ENCODE measurements at places on chromosomes 5 and 9.

GRCh38 chr9:134811079-134811672 is 69.4 kb upstream of the FCN2 start:
- no peak for DNase-seq

DNA sequence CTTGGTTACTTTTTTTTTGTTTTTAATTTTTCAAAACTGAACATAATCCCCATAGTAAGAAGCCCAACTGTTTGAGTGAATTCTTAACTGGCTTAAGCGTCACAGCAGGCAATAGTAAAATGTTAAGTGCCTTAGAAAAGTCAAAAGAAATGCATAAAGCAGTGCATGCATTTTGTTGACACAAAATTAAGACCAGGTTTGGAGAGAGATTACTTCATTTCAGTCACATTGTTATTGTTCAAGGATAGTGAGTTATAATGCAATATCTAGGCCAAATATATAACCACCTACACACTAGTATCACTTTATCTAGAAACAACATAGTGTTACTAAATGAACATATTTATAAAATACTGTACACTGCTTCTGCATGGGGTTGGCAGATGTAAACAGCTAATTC is 116.9 kb upstream of the KLF9 start:
- DNase-seq: no peak

- DNase-seq: no peak
These were observed 18.1 kb downstream of the FYB1 start for GRCh38 chr5:39201160-39201780.

DNA sequence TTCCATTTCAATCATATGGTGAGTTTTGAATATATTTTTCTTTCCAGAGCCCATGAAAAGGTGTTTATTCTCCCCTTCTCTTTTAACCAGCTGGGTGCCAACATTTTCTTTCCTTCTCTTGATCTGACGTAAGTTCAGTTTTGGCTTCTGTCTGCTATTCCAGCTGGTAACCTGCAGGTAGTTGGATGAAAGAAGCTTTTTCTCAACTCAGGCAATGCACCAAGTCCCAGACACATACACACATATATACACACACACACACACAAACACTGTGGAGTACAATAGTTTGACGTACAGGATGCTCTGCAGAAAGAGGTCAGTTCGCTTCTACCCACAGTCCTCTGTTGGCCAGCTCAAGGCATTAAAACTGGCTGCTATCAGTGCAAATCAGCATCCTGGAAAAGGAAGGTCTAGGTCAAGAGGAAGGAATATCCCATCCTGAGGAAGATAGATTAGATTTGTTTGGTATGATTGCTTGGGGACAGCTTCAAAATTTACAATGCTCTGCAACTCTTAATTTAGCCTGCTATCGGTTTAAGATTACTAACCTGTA is 214.3 kb upstream of the SEMA6A start:
- no peak for DNase-seq

- DNase-seq: no peak
These were observed 23.3 kb downstream of the SKIC3 start for GRCh38 chr5:95531491-95531890.

GRCh38 chr5:95780597-95780996 is 41.9 kb downstream of the GLRX start:
- DNase-seq: no peak

DNA sequence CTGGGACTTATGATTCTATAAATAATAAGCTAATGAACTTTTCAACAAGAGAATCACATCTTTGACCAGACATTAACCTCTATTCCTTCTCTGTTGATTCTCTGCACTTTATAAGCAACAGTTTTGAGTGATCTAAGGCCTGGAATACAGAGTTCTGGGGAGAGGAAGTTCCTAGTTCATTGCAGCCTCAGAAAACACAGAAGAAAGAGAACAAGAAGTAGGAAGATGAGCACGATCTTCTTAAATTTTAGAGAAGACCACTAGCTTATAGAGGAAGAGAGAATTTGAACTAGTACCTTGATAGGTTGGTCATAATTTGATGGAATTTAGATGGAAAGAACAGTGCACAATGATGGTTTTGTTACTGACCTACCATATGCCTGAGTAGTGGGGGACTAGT is 8.5 kb upstream of the C9orf72 start:
- no peak for DNase-seq

GRCh38 chr5:150209099-150209635 is 19.3 kb downstream of the SLC6A7 start:
- peak; percentile 19 for DNase-seq

DNA sequence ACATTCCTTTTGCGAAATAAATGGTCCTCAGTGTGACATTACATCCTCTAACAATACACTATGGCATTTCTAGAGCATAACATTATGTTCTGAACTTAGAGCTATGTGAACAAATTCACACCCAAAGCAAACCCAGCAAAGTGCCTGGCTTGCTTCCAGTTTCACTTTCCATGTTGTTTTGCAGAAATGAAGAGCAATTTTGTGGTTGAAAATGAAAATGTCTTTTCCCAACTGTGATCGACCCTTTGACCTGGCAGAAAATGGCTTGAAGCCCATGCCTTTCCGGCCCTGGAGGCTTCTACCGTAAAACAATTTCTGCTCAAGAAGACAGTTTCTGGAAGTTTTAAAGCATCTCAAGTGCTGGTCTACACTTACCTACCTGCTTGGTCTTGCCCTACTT is 344.7 kb upstream of the RGMB start:
- no peak for DNase-seq

- no peak for DNase-seq
These were observed 7.8 kb downstream of the FBXW5 start for GRCh38 chr9:136936645-136937170.

GRCh38 chr5:5499442-5499841 is 77.0 kb downstream of the ICE1 start:
- DNase-seq: no peak

- DNase-seq: no peak
These were observed 7.8 kb downstream of the AGPAT2 start for GRCh38 chr9:136679431-136679941.

- DNase-seq: no peak
These were observed 261.9 kb upstream of the ZNF462 start for GRCh38 chr9:106600955-106601560.

- DNase-seq: no peak
These were observed 10.0 kb upstream of the GRIN1 start for GRCh38 chr9:137128862-137129455.

GRCh38 chr9:124271660-124272059 is 13.9 kb downstream of the NEK6 start:
- DNase-seq: no peak

GRCh38 chr5:115246361-115246991 is 16.2 kb downstream of the PGGT1B start:
- DNase-seq: no peak

DNA sequence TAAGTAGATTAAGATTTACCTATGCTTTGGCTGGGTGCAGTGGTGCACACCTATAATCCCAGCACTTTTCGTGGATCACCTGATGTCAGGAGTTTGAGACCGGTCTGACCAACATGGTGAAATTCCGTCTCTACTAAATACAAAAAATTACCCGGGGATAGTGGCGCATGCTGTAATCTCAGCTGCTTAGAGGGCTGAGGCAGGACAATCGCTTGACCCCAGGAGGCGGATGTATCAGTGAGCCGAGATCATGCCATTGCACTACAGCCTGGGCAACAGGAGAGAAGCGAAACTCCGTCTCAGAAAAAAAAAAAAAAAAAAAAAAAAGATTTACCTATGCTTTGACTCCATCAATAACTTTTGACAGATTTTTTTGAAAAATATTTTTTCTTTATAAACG is 267.1 kb upstream of the SEMA6A start:
- DNase-seq: no peak

All from activated CD8-positive, alpha-beta memory T cell treated with anti-CD3 and anti-CD28 coated beads, Interleukin-2, amount 50 U/mL, for 4 hours (primary cell).